HTR-8/SVneo (cell line): ENCODE measurements at places on chromosomes 4 and X.

- no peak for DNase-seq
Measured at GRCh38 chr4:118981171-118981838, 92.7 kb downstream of the SYNPO2 start.

- no peak for DNase-seq
Measured at GRCh38 chrX:9880237-9880636, 86.9 kb upstream of the CLDN34 start.

DNA sequence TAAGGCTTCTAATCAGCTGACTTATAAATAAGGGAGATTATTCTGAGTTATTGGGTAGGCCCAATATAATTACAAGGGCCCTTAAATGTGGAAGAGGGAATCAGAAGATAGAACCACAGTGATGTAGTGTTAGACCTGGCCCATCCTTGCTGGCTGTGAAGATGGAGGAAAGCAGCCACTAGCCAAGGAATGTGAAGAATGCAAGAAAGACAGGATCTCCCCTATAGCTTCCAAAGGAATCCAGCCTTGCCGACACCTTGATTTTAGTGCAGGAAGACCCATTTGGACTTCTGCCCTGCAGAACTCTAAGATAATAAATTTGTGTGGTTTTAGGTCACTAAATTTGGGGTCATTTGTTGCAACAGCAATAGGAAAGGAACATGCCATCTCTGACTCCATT is 150.6 kb downstream of the SPATA18 start:
- DNase-seq = no peak

DNA sequence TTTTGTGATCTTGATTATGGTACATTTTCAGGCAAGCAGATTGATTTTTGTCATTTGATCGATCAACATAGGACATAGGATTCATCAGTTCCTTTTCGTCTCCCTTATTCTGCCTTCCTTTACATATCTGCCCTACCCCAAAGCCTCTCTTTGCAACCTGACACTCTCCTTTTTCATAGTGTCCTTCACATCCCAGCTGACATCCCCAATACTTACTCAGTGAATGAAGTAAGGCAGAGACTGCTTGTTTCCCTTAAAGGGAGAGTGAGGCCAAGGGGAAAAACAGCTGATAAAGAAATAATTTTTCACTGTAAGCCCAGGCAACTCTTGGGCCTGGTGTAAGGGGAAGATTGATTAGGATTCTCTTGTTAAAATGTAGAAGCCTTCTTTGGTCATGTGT is 69.8 kb downstream of the GBA3 start:
- DNase-seq = no peak

GRCh38 chrX:107760304-107761077 is 15.1 kb downstream of the TSC22D3 start:
- DNase-seq = no peak

DNA sequence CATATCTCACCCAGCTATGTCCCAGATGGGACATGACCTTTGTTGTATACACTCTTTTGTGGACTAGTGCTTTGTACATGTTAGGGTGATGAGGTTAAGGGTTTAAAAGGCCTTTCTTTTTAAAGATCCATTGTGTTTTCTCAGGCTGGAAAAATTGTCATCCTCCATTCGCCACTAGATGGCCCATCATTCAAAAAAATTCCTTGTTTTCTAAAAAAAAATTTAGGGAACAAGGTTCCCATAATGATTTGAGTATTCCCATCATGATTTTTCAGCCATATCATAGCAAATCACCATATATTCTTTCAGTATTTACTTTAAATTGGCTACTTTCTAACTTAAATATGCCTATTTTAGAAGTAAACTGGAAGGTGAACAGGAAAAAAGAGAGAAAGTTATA is 91.9 kb upstream of the TMEM164 start:
- DNase-seq = no peak

DNA sequence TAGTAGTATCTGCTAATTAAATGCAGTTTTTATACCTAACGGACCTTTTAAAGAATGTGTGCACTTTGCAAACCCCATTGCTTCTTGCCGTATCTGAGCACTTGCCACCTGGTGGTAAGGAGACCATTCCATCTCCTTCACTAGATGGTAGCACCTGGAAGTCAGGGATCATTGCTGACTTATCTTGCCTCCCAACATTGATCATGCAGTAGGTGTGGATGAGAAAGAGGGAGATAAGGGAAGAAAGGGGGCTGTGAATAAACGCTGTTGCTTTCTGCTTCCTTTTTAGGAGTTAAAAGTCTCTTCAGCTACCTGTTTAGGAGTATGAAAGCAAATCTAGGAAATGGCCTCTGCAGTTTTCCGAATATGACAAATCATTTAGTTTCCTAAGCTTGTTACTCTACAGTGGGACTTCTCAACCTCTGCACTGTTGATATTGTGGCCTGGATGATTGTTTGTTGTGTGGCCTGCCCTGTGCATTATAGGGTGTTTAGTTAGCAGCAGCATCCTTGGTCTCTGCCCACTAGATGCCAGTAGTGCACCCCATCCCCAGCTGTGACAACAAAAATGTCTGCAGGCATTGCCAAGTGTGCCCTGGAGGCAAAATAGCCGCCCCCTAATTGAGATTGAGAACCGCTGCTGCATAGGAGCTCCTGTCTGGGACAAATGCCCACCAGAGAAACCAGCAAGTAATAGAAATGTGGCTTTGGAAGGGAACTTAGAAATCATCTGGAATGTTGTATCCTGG is 38.8 kb downstream of the GAB1 start:
- no peak for DNase-seq

GRCh38 chr4:93157986-93158385 is 670.6 kb upstream of the ATOH1 start:
- DNase-seq = no peak

DNA sequence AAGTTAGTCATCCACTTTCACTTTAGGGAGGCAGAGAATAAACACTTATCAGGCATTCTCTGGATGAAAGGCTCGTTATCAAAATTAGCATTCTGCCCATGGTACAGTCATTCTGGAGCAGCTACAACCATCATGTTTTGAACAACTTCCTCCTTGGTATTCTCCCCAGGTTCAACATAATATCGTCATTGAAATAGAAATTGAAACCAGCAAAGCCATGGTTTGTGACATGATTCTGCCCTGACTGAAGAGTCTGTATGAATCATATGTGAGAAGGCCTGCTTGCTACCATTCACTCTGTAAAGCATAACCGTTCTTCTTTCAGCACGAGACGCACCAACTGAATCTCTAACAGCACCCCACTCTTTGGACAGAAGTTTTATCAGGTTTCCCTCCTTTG is 127.5 kb upstream of the RADX start:
- DNase-seq = no peak

- no peak for DNase-seq
Measured at GRCh38 chr4:108037884-108038283, 48.2 kb downstream of the HADH start.

DNA sequence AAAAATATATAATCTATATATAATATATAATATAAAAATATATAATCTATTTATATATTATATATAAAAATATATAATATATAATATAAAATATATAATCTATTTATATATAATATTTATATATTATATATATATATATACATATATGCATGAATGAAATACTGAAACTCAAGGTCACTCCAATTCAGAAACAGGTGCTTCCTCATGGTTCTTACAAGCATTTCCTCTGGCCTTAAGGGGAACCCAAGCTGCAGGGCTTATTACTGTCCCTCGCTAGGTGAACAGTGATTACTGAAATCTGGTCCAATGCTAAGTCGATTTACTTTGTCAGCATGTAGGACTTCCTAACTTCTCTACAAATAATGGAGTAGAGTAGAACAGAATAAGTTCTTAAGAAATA is 174.3 kb downstream of the GPM6A start:
- DNase-seq = no peak

DNA sequence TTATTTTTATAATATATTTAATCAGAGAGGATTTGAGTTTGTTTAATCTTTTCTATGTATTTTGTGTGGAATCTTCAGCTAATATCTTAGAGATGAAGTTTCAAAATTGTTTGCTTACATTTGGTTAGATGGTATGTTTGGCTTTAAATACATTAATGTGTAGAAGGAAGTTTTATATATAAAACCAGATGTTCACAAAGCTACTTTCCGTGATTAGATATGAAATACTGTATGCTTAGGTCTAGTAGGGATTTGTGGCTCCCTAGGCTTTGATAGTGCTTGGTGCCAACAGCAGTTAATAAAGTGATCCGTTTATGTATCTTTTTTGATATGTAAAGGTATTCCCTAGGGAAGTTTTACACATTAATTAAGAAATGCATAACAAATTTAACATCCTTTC is 223.0 kb downstream of the ARHGAP10 start:
- no peak for DNase-seq

DNA sequence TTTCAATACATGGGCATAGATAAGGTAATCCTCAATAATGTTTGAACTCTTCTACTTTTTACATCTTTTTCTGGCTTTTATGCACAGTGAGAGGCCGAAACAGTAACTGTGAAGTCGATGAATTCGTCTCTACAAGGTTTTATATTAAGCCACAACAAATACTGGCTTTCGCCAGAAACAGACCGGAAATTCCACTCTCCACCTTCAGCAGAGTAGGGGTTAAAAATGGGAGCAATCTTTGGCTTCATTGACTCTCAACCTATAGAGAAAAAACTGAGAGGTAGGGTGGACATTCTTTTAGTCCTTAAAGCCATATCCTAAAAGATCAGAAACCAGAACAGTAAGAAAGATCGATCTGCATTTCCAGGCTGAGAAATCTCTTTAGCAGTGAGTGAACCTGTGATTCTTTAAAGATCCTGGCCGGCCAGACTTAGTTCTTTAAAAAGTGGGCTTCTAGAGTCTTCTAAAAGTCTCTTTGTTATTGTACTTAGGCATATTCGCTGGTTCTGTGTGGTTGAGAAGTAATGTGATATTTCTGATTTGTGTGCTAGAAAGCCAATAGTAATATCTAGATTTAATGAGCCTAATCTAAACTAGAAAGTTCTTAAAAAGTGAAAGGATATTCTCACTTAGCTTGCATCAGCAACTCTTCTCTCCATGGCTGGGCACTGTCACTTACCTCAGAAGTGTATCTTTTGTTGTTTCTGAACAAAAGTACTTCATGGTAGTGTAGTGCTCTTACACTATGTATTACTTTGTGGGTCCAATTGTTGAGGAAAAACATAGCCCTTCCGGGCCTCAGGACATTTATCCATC is 2.0 kb downstream of the HSPA4L start:
- DNase-seq = no peak

- no peak for DNase-seq
Measured at GRCh38 chr4:6172093-6172926, 28.0 kb downstream of the JAKMIP1 start.

- DNase-seq = no peak
Measured at GRCh38 chr4:127643791-127644190, 11.0 kb downstream of the INTU start.

GRCh38 chrX:70042399-70043371 is 7.1 kb downstream of the AWAT2 start:
- no peak for DNase-seq

DNA sequence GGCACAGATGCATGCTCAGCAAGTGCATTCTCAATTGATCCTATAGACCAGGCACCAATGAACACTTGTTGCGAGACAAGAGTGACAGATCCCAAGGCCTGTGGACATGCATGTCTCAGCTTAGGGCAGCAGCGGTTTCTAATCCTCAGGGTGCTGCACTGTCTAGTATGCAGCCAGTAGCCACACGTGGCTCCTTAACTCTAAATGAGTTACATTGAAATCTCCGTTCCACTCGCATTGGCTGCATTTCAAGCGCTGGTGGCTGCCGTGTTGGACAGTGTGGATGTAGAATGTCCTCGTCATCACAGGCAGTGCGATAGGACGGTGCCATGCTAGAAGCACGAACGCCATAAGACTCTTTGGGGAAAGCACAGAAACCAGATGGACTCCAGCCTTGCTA is 24.0 kb upstream of the AFAP1 start:
- no peak for DNase-seq

DNA sequence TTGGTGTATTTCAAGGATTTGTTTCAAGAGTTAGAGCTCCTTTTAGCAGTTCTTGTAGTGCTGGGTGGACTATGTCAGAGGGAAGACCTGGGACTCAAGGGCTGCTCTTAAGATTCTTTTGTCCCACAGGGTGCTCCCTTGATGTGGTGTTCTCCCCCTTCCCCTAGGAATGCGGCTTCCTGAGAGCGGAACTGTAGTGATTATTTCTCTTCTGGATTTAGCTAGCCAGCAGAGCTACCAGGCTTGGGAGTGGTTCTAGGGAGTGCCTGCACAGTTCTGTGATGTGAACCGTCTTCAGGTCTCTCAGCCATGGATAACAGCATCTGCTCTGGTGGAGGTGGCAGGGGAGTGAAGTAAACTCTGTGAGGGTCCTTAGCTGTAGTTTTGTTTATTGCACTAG is 336.8 kb downstream of the FSTL5 start:
- DNase-seq = no peak

- no peak for DNase-seq
Measured at GRCh38 chrX:79082899-79083298, 61.6 kb upstream of the GPR174 start.

GRCh38 chrX:18997916-18998315 is 14.0 kb upstream of the PHKA2 start:
- DNase-seq = no peak

- no peak for DNase-seq
Measured at GRCh38 chr4:120826449-120826848, 96.1 kb downstream of the PRDM5 start.

- DNase-seq = no peak
Measured at GRCh38 chr4:129994715-129995114, 898.8 kb downstream of the C4orf33 start.

GRCh38 chr4:55604996-55605395 is 13.0 kb upstream of the PDCL2 start:
- no peak for DNase-seq

DNA sequence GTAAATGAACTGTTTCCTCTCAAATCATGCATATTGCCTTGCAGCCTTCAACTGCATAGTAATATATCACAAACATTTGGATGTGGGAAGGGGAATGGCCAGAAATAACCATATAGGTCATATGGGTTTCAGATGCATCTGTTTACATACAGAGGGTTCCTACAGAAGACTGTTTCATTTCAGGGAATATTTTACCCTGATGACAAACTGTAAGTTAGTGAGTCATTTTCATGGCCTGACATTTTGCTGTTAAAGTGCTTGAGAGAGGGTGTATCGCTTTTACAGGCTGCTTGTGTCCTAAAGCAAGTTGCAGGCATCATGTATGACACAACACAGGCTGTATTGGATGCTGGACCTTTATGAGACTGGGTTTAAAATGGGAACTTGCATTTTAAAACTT is 25.5 kb upstream of the AMOT start:
- no peak for DNase-seq

DNA sequence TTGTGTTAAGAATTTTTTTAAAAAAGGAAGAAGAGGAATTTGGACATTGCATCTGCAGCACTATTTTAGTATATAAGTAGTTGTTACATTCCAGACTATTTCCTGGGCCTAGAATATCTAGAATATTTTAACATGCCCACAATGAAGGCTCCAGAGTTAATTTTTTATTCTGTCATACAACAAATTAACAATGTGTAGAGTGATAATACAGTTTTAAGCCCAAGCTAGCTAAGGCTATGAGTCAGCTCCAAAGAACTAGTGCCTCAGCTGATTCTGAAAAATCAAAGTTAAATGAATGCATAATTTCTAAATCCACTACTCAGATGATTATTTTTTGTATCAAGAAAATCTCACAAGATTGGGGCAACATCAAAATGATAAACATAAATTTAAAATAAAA is 231.4 kb downstream of the PRDM5 start:
- DNase-seq = no peak

GRCh38 chrX:119272882-119273419 is 36.9 kb downstream of the PGRMC1 start:
- DNase-seq = no peak
